ENCODE measurements at places on chromosomes 1 and 21. TPM values are rescaled to one million over a fixed set of nuclear protein-coding genes. Genes with fewer than 3 reads are reported as not detected.

GRCh38 chr1:183871142-183871541, 66.2 kb downstream of the RGL1 start:
- H3K27ac ChIP-seq, result no peak overlapping the region
- H3K27me3 ChIP-seq, result no peaks in the 10 kb centered on the region
- peaks cover 2% of the 10 kb centered on the region for H3K36me3 ChIP-seq
- no peak overlapping the region for H3K4me3 ChIP-seq
- peaks cover 13% of the 10 kb centered on the region for H3K4me1 ChIP-seq

DNA sequence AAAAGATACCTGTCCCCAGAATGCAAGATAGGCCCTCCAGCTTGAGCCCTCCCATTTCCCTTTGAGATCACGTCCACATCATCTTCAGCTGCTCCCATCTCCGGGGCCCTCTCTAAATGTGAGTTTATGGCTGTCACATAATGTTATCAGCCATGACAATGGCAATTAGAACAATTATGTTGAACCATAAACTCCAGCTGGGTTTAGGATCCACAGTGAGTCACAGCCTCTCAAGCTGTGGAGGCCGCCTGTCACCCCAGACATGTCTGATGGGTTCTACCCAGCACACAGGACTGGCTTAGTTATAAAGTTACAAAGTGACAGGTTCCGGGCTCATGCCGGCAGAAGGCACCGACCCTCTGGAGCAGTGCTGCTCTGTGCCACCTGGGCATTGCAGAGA, 597.3 kb downstream of the PTPRU start:
- no peak overlapping the region for H3K4me3 ChIP-seq
- H3K27ac ChIP-seq, result no peak overlapping the region
- H3K27me3 ChIP-seq, result no peaks in the 10 kb centered on the region
- no peak for DNase-seq

DNA sequence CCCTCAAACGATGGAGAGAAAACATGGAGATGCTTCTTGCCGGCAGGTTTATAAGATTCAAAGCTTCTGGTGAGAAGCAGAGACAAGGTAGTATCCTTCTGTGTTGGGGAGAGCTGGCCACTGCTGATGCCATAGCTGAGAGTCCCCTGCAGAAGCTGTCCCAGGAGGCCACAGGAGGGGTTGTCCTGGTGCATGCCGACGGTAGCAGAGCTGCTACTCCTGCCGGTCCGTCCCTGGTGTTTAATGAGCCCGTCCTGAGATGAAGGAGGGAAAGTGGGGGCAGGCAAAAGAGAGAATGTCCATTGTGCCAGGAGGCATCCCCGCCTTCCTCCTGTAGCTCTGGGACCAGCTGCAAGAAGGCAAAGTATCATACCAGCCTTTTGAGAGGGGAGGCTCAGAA, 10.4 kb upstream of the C2CD2 start:
- H3K36me3 ChIP-seq, result no peaks in the 10 kb centered on the region
- H3K27ac ChIP-seq, result no peak overlapping the region

- peaks cover 21% of the 10 kb centered on the region for H3K4me1 ChIP-seq
- peaks cover 11% of the 10 kb centered on the region for H3K27me3 ChIP-seq
- peak within 1 kb of the TSS; percentile 95 for H3K4me3 ChIP-seq
- peaks cover 9% of the 10 kb centered on the region for H3K36me3 ChIP-seq
These were observed at the start of gene PIAS3 for GRCh38 chr1:145858901-145859490. PIAS3 (minus strand) TSS chr1:145859081; CDS start chr1:145858990, 91 bp downstream.

DNA sequence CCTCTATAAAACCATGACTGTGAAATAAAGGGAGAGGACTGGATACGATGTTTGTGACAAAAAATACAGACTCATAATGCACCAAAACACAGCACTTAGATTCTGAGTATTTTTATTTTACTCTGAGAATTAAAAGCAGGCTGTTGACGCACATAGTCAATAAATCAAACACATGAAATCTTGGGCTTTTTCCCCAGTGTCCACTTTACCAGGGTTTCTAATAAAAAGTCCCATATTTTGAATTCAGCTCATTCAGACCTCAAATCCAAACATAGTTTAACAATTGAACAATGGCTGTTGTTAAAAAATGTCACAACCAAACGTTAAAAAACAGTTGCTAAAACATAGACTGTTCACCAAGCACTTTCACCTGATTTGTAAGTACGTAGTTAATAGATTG, 553.4 kb downstream of the LTN1 start:
- H3K36me3 ChIP-seq, result no peaks in the 10 kb centered on the region
- H3K27me3 ChIP-seq, result no peaks in the 10 kb centered on the region
- H3K4me3 ChIP-seq, result no peak overlapping the region
- H3K27ac ChIP-seq, result no peak overlapping the region
- no peaks in the 10 kb centered on the region for H3K4me1 ChIP-seq

DNA sequence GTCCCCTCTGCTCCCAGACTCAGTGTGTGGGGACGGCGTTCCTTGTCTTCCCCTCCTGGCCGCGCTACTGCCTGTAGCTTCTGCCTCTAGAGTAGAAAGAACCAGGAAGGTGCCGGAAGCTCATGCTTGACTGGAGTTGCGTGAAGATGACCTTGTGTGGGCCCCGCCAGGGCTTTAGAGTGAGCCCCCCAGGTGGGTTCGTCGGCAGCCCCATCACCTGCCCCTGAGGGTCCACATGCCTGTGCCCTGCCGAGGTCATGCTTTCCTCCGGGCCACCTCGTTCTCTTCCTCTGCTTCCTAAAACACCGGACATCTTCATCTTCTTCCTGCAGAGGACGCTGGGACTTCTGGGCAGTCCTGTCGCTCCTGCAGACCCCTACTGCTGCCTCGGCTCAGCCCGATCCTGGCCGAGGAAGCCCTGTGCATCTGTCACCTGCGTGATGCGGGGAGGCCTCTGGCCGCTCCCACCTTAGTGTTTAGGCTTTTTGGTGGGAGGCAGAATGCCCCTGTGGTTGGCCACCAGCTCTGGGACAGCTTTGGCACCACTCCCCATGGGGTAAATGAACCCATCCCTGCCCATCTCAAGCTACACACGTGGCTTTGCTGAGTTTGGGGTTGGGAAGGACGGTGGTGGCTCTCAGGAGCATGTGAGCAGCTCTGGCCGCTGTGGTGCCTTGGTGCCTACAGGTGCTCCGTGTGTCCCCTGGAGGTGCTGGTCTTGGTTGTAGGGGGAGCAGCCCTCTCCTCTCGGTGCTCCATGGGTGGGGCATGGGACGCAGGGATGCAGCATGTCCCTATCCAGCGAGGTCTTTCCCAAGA, 12.3 kb downstream of the OBSCN start:
- no peaks in the 10 kb centered on the region for H3K4me1 ChIP-seq
- no peaks in the 10 kb centered on the region for H3K27me3 ChIP-seq
- H3K36me3 ChIP-seq, result peaks cover 10% of the 10 kb centered on the region
- no peak overlapping the region for H3K27ac ChIP-seq
- peak; percentile 13 for DNase-seq
- no peak overlapping the region for H3K4me3 ChIP-seq

DNA sequence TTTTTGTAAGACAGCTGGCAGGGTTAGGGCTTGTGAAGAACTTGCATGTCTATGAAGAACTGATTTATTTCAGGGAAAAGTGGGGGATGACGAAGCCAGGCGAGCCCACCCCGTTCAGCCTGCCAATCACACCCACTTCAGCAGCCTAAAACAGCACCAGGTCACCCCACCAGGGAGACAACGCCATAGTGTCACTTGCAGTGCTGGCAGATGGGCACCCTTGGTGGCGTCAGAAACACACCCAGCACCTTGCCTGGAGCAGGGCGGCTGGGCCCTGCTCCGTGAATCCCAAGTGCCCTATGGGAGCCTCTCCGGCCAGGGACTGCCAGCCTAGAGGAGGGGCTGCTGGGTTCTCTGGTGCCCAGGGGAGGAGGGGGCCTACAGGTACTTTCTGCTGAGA, 5.0 kb upstream of the NADK start:
- DNase-seq, result no peak
- peak overlapping the region; percentile 86 for H3K27ac ChIP-seq
- peaks cover 47% of the 10 kb centered on the region for H3K4me1 ChIP-seq

- DNase-seq, result no peak
- peaks cover 11% of the 10 kb centered on the region for H3K27me3 ChIP-seq
- H3K4me3 ChIP-seq, result peak overlapping the region; percentile 51
- H3K27ac ChIP-seq, result no peak overlapping the region
These were observed 757 bp upstream of the SPSB1 start for GRCh38 chr1:9291914-9292360.

GRCh38 chr1:17789926-17790325, 34.8 kb downstream of the ACTL8 start:
- H3K27ac ChIP-seq, result no peak overlapping the region
- H3K36me3 ChIP-seq, result no peaks in the 10 kb centered on the region
- no peaks in the 10 kb centered on the region for H3K27me3 ChIP-seq
- DNase-seq, result no peak
- no peak overlapping the region for H3K4me3 ChIP-seq
- no peaks in the 10 kb centered on the region for H3K4me1 ChIP-seq

DNA sequence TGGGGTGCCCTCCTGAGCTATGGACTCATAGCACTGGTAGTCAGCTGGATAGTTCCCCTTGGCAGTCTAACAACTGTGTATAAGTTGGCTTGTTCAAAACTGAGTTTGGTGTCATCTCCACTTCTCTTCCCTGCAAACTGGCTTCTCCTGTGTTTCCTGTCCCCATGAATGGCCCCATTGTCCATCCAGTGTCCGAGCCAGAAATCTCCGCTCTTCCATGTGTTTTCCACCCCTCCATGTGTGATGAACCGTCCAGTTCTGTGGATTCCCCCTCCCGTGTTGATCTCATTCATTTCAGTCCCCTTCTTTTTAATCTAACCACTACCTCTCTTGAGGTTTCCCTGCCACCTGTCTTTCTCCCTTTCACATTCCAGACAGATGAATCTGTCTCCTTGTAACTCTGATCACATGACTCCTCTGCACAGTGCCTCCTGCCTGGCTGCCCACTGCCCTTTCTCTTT, 195.7 kb downstream of the ROR1 start:
- H3K4me3 ChIP-seq, result no peak overlapping the region
- no peak for DNase-seq
- no peaks in the 10 kb centered on the region for H3K36me3 ChIP-seq
- H3K27ac ChIP-seq, result no peak overlapping the region
- peaks cover 26% of the 10 kb centered on the region for H3K27me3 ChIP-seq
- no peaks in the 10 kb centered on the region for H3K4me1 ChIP-seq

DNA sequence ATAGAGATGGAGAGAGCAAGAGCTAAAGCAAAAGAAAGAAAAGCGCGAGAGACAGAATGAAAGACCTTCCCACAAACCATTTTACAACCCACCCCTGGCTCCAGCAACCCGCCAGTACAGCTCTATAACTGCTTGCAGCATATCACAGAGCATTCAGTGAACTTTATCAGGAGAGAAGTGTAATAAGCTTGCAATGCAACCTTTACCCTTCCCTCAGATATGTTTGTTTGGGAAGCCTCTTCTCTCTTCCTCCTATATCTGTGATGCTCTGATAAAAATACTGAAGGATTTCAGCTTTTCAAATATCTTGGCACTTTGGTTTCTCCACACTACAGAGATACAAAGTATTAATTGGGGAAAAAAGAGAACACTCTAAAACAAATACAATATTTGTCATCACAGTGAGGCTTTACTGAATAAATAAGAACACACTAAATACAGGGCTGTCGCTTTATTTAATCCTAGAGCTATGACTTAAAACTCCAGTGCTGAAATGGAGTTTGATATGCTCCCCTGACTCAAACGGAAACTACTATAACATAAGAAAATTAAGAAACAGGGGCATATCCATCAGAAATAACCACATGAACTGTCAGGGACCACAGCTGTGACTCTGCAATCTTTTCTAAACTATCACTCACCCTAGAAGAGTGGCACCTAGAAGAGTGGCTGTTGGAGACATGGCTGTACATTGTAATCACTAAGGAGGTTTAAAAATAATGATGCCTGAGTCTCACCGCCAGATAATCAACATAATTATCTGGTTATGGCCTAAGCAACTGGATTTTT, 6.7 kb downstream of the CRP start:
- no peaks in the 10 kb centered on the region for H3K36me3 ChIP-seq
- no peaks in the 10 kb centered on the region for H3K4me1 ChIP-seq
- no peak overlapping the region for H3K4me3 ChIP-seq
- DNase-seq, result no peak

DNA sequence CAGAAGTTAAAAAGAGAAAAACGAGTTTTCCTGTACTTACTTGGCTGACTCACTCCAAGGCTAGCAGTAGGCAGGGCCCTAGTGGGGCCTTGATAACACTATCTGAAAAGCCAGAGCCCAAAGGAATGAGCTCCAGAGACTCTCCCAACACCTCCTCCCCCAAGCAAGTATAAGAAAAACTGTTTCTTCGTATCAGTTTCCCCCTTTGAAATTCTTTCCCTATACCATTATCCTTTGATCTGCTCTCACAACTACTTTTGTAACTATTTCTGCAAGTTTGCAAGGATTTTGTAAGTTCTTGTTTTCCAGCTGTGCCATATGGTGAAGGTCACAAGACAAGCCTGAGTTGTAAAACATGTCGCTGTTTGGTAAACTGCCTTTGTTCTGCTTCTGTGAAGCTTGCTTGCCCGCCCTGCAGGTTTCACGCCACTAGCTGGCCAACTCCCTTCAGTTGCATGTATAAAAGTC, 36.5 kb upstream of the KCNJ15 start:
- H3K4me1 ChIP-seq, result no peaks in the 10 kb centered on the region
- no peak overlapping the region for H3K4me3 ChIP-seq
- H3K36me3 ChIP-seq, result no peaks in the 10 kb centered on the region
- no peak overlapping the region for H3K27ac ChIP-seq
- DNase-seq, result no peak
- H3K27me3 ChIP-seq, result no peaks in the 10 kb centered on the region

- no peak overlapping the region for H3K4me3 ChIP-seq
- no peaks in the 10 kb centered on the region for H3K4me1 ChIP-seq
- no peaks in the 10 kb centered on the region for H3K36me3 ChIP-seq
- DNase-seq, result no peak
These were observed 725.2 kb downstream of the PTPRU start for GRCh38 chr1:29961293-29962059.

The PPIAL4G gene
- total RNA-seq, result 0.60 TPM

The GCSAML gene
- not detected for total RNA-seq

The SLC5A3 gene
- total RNA-seq, result 24.2 TPM

The FHAD1 gene
- 0.55 TPM for total RNA-seq

The ATAD3C gene
- 1.4 TPM for total RNA-seq

The APOBEC4 gene
- total RNA-seq, result not detected

The ILDR2 gene
- total RNA-seq, result 5.0 TPM

The ZBTB7B gene
- 35.5 TPM for total RNA-seq
